ENCODE measurements at places on chromosomes 3 and 15.
A peak's percentile ranks its signal among the peaks of the same experiment; 100 is the strongest.

DNA sequence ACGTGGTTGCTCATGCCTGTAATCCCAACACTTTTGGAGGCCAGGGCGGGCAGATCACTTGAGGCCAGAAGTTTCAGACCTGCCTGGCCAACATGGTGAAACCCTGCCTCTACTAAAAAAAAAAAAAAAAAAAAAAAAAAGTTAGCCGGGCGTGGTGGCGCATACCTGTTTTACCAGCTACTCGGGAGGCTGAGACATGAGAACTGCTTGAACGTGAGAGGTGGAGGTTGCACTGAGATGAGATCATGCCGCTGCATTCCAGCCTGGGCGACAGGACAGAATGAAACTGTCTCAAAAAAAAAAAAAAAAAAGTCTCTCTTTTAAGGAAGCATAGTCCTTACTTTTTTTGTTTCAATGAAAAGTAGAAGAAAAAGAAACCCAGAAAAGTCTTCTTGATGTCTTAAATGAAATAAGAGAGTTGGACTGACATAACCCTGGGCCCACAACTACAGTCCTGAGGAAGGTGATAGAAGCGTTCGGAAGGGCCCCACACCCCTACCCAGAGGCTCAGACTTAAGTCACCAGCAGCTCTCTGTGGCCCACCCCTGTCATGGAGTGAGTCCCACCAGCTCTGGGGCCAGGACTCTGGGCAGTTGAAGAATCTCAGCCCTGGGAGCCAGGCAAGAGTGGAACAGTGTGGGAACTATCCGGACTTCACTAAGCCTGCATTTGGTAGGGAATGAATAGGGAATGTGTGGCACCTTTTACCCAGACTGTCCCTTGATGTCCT lies 2.6 kb downstream of the NME9 start:
- no peak for DNase-seq

GRCh38 chr3:174581558-174581957 lies 277.6 kb upstream of the NAALADL2 start:
- no peak for DNase-seq

GRCh38 chr3:58664611-58665010 lies 2.0 kb downstream of the FAM3D start:
- no peak for DNase-seq

DNA sequence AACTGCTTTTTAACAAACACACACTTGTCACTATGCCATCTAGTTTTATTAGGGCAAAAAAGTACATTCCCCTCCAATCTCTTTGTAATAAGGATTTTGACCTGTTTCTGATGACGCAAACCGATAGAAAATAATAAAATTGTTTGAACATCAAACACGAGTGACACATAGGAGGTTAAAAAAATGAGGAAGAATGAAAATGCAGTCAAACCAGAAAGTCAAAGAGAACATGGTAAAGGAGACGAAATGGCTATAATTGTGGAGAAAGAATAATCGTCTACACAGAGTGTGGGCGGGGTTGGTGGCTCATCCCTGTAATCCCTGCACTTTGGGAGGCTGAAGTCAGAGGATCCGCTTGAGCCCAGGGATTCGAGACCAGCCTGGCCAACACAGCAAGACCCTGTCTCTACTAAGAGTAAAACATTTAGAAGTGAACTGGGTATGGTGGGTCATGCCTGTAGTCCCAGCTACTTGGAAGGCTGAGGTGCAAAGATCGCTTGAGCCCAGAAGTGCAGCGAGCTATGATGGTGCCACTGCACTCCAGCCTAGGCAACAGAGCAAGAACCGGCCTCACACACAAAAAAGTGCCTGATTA lies 83.2 kb downstream of the MEIS2 start:
- no peak for DNase-seq

DNA sequence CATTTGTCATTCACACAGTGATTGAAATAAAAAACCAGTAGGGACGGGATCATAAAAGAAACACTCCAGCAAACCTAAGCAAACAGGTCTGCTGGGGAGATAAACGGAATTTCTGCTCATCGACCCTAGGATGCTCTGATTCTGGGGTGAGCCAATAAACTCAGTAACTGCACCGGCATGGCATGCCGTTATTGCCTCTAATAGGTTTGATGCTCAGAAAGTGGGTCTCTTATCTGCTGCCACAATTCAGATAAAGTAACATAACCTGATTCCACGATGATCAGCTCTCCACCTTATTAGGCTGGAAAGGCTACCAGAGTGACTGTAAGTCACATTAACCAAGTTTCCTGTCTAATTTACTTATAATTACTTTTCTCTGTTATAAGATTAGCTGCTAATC lies 19.6 kb downstream of the DCLK3 start:
- no peak for DNase-seq

GRCh38 chr3:3097958-3098357 lies 12.2 kb downstream of the IL5RA start:
- DNase-seq: no peak

DNA sequence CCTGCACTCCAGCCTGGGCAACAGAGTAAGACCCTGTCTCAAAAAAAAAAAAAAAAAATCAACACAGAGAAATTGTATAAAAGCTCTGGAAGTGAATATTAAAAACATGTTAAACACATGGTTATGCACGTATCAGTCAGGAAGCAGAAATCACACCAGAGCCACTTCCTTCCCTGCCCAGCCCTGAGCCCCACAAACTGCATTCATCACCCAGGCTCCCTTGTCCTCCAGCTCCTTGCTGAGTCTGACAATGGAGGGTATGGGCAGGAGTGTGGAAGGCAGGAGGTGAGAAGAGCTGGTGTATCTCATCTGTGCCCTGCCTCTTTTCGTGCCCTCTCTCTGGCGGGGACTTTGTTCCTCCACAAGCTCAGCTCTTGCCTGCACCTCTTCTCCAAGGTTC lies 12.1 kb upstream of the LOXL1 start:
- DNase-seq: no peak

GRCh38 chr3:113948015-113948917 lies 453 bp downstream of the ZDHHC23 start:
- DNase-seq: no peak

- peak; percentile 21 for DNase-seq
Observed at GRCh38 chr3:66276705-66277274, 56.0 kb downstream of the SLC25A26 start.

DNA sequence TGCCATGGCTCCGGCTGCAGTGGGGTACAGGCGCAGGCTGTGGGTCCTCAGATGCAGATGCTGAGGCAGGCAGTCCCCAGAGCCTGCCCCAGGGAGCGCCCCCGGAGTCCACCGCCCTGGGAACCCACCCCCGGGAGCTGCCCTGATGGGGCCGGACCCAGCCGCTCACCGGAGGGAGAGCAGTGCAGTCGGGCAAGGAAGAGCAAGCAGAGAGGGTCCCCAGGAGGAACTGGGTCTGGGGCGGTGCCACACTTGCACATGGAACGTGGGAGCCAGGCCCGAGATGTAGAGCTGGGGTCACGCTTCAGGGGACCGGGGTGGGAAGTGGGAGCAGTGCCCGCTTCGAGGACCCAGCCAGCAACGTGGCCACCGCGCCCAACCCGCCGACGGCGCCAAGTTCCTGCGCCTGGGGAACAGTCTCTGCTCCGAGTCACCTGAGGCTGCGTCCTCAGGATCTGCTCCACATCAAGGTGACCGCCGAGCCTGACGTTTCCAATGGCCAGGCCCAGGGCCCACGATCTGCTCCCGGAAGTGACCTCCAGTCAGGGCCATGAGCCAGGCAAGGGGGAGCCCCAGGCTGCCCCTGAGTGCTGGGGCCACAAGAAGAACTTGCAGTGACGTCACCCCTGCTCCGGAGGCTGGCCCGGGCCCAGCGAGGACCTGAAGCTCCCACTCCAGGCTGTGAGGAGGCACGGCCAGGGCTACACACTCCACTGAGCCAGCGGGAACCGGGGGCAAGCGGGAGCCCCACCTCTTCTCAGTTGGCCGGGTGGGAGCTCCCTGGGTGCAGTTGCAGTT lies 27.0 kb upstream of the TFG start:
- no peak for DNase-seq

- no peak for DNase-seq
Observed at GRCh38 chr3:167887096-167887495, 151.6 kb downstream of the SERPINI1 start.

DNA sequence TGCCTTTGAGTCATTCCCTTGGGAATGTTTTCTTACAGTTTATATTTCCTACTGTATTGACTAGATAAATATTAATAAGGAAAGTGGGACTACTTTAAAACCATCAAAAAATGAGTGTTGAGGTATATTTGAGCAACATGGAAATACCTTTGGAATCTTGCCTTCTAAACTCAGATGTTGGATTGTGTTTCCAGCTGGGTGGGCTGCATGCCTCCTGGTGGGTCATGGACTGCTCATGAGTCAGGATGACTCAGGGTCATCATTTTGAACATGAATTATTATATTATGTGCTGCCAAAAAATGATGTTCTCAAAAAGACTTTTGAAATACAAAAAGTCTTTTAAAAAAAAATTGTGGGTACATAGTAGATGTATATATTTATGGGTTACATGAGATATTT lies 41.1 kb upstream of the APH1B start:
- no peak for DNase-seq

- no peak for DNase-seq
Observed at GRCh38 chr3:33926998-33927605, 128.7 kb downstream of the PDCD6IP start.

- no peak for DNase-seq
Observed at GRCh38 chr3:102255736-102256135, 179.1 kb upstream of the ZPLD1 start.
